Stimulated activated naive CD8-positive, alpha-beta T cell treated with anti-CD3 and anti-CD28 coated beads, Interleukin-15, Interleukin-2, amounts not matched to agents 100 U/mL and 50 U/mL, for 24 hours (primary cell): ENCODE measurements at places on chromosomes 2 and 18.

- no peak for DNase-seq
These were observed 61.6 kb downstream of the ICOS start for GRCh38 chr2:203997980-203998809.

- DNase-seq = peak; percentile 29
These were observed 12.8 kb upstream of the WIPF1 start for GRCh38 chr2:174610243-174610995.

GRCh38 chr2:239583879-239584859, 183.3 kb upstream of the HDAC4 start:
- DNase-seq = no peak

GRCh38 chr18:49920731-49921130, 107.4 kb upstream of the ACAA2 start:
- no peak for DNase-seq

- DNase-seq = no peak
These were observed 1650.3 kb upstream of the CELF4 start for GRCh38 chr18:39215920-39216319.

DNA sequence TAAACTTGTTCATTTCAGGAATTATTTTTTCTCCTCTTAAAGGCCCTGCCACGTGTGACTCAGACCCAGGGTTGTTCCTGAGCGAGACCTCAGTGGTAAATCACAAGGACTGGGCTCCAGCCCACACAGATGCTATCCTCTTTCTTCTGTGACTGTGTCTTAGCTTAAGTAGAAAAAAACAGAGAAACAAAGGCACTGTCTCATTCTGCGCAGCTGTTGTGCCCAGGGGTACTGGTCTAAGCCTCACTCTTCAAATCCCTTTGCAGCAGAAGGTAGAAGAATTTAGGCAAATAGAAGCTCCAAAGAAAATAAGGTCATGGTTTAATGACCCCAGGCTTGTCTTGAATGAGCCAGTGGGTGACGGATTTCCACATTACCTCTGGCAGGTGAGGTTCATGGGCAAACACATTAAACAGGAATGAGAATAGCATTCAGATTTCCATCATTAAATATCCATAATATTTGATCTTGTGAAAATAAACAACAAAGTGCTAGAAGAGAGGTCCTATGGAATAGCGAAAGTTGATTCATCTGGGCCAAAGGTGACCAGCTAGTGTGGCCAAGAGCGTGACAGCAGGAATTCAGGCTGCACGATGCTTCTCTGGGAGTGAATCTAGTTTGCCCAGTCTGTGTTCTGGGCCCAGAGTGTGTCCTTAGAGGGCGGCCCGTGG, 63.3 kb downstream of the LIPG start:
- no peak for DNase-seq

DNA sequence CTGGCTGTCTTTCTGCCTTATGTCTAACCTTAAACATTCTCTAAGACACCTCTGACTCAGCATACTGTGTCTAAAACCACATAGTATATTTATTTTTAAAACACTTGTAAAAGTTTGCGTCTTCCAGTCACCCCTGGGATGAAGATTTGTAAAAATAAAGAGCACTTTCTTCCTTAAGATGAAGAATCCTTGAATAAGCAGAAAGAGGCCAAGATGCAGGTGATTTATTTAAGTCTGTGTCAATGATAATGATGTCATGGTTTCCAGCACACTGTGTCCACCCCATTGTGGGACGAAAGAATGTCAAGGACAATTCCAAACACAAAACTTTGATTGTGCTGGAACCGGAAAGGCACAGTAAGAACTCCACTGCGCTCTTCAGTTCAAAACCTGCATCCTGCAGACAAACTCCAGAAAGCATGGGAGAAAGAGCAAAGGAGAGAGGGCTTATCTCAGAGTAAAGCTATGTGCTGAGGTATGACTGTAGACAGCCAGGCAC, 92.9 kb downstream of the ZEB2 start:
- no peak for DNase-seq

- no peak for DNase-seq
These were observed 1371.2 kb downstream of the LRP1B start for GRCh38 chr2:140759426-140760156.

- DNase-seq = no peak
These were observed 40.1 kb downstream of the TMEM17 start for GRCh38 chr2:62465741-62466502.

DNA sequence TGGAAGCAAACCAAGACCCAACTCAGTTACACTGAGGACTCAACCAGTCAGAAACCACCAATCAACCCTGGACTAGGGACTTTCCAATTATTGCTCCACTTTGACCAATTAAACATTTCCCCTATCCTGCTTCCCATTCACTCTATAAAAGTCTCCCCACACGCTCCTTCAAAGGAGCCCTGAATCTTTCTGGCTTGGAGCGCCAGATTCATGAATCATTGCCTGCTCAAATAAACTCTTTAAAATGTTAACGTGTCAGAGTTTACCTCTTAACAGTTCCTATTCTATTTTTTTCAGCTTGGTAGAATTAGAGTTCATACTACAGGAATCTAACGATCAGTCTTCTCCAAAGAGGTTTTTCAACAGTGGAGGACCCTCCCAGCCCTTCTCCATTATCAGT, 20.7 kb upstream of the SULT1C2 start:
- no peak for DNase-seq

- no peak for DNase-seq
These were observed 30.3 kb upstream of the INO80D start for GRCh38 chr2:206116278-206116677.

DNA sequence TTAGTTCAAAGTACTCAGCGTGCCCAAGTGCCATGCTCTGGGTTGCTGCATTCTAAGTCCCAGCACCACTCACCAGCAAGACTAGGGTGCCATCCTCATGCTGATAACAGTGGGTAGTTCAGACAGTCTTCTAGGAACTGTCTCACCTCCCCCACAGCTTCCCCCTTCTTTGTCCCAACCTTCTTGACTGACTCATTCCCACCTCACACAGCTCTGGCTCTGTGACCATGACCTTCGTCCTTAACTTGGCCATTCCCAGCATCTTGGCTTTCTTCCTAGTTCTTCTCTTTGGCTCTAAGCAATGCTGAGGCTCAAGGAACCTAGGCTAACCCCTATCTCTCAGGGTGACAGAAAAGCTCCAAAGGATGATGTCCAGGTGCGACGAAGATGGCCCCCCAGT, 20.0 kb upstream of the CXCR4 start:
- DNase-seq = no peak

- DNase-seq = no peak
These were observed 175.4 kb upstream of the NETO1 start for GRCh38 chr18:73043211-73043610.

GRCh38 chr2:140737006-140737405, 1393.8 kb downstream of the LRP1B start:
- DNase-seq = no peak

DNA sequence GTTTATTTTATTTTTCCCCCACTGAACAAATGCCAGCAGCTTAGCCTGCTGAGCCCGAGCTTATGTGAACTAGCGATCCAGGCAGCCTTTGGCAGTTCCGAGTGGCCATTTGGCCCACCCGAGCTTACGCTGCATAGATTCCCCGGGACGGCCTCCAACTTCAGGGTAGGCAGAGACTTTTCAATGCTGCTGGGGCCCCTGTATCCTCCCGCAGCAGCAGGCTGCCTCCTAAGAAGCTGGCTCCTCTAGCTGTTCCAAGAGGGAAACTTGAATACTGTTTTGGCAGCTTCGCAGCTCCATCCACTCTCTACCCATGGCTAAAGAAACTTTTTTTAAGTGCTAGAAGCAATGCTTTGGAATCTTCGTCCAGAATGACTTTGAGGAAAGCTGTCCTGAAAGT, 295.2 kb downstream of the SS18 start:
- DNase-seq = no peak

GRCh38 chr2:128751746-128752145, 433.1 kb upstream of the HS6ST1 start:
- no peak for DNase-seq

GRCh38 chr2:131056204-131056931, 36.9 kb downstream of the FAM168B start:
- no peak for DNase-seq

- no peak for DNase-seq
These were observed 34.8 kb downstream of the SEMA4F start for GRCh38 chr2:74688881-74689280.

DNA sequence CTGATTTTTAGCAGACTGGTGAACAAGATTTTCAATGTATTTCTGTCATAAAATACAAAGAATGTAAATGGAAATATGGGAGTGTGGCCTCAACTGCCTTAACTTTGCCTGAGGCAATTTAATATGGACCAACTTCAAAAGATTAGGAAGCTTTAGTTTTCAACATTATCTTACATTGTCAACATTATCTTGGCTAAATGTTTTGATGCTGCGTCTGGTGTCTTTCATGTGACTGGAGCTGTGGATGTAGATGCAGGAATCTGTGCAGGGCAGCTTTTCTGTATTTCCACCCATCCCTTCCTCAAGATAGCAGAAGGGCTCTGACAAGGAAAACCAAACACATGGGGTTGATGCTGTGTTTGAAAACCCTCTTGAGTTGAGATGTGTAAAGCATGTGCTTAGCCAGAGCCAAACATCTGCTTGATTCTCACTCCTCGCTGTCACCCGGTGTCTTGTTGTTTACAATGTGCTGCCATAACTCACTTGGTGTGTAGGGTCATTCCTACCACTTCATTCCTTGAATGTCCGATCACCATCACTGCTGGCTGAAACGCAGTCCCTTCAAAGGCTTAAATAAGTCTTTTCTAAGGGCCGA, 33.0 kb downstream of the COPS8 start:
- DNase-seq = no peak

GRCh38 chr2:42838133-42838532, 45.8 kb upstream of the HAAO start:
- no peak for DNase-seq

DNA sequence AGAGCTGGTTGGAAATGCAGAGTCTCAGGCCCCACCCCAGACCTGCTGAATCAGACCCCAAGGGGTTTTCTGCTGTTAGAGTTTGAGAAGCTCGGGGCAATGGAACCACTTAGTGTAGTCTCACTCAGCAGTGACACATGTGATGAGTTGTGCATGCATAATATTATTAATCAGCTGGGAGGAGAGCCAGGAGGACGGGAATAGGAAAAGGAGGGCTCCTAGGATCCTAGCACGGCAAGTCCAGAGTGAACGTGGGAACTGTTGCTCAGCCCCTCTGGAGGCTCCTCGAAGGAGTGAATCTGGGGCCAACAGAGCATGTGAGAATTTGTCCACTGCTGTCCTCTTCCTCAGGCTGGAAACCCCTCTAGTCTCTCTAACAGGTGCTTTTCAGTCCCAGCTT, 87.1 kb downstream of the HS1BP3 start:
- no peak for DNase-seq

- DNase-seq = no peak
These were observed 197.9 kb downstream of the NEDD4L start for GRCh38 chr18:58241877-58242276.

DNA sequence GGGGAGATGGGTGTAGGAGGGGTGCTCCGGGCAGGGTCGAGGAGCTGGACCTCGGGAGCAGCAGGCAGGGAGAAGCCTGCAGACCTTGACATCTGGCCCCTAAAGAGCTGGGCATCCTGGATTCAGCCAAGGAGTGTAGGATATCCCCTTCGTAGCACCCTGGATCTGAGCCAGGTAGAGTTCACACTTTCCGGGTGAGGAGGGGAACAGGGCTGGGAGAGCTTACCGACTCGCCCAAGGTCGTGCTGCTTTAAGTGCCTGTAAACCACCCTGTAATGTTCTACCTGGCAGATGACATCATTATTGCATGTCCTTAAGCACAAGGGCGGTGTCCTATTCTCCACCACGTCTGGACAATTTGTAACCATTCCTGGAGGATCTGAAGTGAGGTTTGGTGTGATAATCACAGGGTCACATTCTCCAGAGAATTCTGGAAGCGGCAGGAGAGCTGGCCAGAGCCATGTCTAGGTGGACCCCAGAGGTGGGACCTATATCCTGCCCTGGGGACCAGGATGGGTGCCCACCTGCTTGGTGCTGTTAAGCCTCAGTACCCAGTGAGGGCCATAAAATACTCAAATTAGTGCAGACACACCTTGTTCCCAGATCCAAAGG, 14.6 kb downstream of the ITM2C start:
- DNase-seq = no peak

DNA sequence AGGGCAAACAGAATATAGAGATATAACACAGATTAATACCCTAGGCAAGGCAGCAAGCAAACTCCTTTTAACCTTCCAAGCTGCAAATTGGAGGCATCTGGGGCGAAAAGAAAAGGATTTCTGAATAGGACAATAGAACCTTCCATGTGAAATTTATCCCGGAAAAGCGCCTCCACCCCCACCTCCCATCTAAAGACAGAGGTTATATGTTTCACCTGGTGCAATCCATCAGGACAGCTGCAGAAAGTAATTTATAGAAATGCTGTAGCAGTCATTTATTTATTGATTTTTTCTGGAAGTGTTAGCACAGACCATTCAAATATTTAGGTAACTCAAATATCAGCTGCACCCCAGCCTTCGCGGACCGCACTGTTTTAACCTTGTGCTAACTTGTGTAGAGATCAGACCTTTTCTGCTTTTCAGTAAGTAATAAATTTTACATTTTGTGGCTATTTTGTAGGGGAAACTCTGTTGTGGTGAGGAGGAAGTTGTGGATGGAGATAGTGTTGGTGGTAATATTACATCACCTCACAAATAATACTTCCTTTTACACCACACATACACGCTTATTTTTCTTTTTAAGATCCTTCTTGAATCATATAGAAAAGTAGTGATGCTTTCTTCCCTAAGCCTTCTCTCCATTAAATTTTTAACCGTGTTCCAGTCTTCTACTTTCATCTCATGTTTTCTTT, 919.3 kb upstream of the CDH2 start:
- DNase-seq = no peak

DNA sequence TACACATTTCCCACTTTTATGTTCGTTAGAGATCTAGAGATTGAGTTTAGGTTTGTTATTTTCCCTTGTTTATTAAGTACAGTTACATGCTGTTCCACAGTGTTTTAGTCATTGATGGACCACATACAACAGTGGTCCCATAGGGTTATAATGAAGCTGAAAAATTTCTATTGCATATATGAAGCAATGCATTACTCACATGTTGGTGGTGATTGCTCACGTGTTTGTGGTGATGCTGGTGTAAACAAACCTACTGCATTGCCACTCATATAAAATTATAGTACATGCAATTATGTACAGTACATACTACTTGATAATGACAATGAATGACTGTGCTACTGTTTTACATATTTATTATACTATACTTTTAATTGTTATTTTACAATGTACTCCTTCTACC, 51.0 kb upstream of the NXPH2 start:
- no peak for DNase-seq

DNA sequence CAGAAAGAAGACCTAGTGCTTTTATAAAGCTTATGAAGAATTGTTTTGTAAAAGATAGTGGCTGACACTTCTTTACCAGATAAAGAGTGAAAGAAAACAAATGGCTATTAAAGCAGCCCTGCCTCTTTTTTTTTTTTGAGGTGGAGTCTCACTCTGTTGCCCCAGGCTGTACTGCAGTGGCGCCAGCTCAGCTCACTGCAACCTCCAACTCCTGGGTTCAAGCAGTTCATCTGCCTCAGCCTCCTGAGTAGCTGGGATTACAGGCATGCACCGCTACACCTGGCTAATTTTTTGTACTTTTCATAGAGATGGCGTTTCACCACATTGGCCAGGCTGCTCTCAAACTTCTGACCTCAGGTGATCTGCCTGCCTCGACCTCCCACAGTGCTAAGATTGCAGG, 12.9 kb downstream of the ARPC2 start:
- DNase-seq = peak; percentile 26
